ENCODE measurements at places on chromosomes 1 and 21.

- DNase-seq, result no peak
Measured at GRCh38 chr1:192906334-192906733, 97.5 kb downstream of the RGS2 start.

DNA sequence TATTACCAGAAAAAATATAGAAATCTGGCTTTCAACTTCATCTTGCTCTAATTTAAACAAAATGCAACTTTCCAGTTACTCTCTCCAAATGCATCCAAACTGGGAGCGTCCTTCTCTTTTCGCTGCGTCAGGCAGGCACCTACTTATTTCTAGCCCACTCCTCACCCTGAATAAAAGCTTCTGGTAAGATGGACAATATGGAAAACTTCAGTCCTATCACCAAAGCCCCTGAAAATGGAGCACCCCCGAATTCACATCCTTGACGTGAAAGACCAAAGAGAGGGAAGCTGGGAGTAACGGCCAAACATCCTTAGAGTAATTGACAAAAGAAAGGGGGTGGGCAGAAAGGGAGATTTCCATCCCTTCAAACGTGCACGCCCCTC is 5.5 kb upstream of the PROX1 start:
- DNase-seq, result no peak

GRCh38 chr1:71919811-71920509 is 362.4 kb downstream of the NEGR1 start:
- no peak for DNase-seq

- no peak for DNase-seq
Measured at GRCh38 chr1:195791796-195792195, 816.4 kb downstream of the KCNT2 start.

- DNase-seq, result no peak
Measured at GRCh38 chr1:22870201-22870871, 102.3 kb downstream of the LACTBL1 start.

DNA sequence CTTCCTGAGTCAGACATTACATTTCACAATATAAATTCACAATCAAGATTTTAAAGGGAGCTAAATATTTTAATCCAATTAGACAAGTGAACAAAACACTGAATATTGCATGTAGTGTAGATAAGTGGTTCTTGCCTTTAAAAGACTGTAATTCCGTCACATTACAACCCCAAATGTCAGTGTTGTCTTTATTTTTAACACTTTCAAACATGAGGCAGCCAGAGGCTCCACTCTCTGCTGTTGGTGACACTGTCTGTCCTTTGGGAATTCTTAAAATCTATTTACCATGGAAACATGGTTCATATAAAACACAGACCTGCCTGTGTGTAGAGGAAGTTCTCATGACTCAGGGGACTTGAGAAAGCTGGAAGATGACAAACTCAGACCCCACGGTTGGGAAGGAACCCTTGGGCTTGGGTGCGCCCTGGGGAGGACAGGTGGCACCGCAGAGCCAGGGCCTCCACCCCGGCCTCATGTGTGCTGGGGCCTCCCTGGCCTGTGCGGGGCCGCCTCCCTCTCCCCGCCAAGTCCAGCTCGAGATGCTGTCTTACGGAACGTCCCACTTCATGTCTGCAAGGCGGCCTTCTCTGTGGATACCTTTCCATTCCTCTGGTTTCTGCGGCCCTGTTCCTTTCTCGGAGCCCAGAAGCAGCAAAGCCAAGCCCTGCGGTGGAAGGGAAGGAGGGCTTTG is 239.0 kb downstream of the SDCCAG8 start:
- no peak for DNase-seq

DNA sequence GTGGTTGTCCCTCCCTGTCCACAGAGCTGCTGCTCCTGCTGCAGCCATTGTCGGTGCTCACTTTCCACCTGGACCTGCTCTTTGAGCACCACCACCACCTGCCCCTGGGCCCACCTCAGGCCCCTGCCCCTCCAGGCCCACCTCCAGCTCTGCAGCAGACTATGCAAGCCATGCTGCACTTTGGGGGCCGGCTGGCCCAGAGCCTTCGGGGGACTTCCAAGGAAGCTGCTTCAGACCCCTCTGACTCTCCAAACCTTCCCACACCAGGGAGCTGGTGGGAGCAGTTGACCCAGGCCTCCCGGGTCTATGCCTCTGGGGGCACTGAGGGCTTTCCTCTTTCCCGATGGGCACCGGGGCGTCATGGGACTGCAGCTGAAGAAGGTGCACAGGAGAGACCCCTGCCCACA is 5.9 kb downstream of the RUSC1 start:
- DNase-seq, result no peak

GRCh38 chr1:109812691-109813393 is 49.1 kb upstream of the EPS8L3 start:
- DNase-seq, result no peak

- DNase-seq, result no peak
Measured at GRCh38 chr1:55848906-55849305, 633.7 kb upstream of the USP24 start.

DNA sequence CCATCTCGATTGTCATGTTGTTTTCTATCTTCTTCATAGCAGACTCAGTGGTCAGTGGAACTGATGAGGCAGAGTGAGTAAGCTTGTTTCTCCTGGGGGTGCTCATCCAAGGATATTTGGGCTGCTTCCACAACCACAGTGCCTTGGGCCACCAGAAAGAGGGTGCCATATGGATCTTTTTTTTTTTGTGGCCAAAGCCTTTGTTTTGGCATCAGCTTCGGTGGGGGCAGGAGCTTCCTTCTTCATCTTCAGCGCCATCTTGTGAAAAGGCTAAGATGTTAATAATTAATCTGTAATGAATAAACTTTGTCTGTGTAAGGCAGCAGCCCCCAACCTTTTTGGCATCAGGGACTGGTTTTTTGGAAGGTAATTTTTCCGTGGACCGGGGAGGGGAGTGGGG is 6.6 kb upstream of the PLPP3 start:
- DNase-seq, result no peak

DNA sequence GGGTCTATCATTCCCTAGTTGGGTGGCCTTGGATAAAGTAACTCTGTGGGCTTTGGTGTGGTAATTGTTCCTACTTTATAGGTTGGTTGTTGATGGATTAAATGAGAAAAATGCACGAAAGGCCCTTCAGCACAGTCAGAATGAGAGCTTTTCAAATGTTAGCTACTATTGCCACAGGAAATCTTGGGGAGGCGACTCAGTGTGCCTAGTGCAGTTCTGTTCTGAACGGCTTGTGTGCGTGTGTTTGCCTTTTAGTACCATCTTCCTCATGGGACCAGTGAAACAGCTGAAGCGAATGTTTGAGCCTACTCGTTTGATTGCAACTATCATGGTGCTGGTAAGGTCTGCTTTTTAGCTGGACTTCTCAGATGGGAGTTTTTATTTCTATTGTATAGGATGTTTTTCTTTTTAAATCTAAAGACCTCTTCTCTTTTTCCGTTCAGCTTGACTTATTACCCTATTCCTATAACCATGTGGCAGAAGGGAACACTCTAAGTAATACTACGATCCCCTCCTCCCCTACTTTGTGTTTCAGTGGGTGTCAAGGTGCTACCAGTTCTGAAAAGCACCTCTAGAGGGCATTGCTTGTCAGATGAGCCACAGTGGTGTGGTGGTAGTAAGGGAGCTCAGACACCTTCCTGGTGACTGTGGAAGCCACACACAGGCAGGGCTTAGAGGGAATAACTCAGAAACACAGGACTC is 9.2 kb downstream of the SFT2D2 start:
- DNase-seq, result no peak

- no peak for DNase-seq
Measured at GRCh38 chr1:9449110-9449627, 90.1 kb upstream of the SLC25A33 start.

DNA sequence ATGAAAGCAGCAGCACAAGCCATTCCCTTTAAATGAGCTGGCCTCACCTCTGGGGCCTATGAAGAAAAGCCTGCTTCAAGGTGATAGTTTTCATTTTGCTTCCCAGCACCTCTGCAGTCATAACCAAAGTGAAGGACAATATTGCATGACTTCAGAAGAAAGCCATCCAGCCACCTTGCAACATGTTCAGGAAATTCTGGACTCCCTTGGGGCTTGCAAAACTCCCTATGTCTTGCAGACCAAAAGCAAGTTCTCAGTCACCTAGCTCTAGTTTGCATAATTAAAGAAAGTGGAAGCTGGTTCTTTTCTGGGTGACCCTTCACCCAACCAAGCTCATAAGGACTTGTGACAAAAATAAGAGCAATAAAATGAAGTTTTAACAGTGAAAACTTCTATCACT is 87.6 kb downstream of the GFI1 start:
- no peak for DNase-seq

DNA sequence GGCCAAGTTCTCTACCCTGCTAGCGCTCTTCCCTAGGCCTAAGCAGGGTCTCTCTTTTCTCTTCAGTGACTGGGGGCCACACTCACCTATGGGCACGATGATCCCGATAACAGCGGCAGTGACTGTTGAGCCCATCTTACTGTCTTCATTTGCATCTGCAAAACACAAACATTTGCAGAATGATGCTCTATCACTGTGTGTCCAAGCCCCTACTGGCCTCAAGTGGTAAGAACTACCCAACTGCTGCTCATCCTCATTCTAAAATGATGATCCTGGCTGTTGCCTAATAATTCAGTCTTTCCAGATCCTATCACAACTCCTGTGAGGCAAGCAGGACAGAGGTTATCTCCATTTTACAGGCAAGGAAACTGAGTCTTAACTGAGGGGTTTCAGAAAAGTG is 16.7 kb upstream of the MAGOH start:
- DNase-seq, result no peak

- DNase-seq, result no peak
Measured at GRCh38 chr1:156813750-156814570, 2.7 kb downstream of the SH2D2A start.

- no peak for DNase-seq
Measured at GRCh38 chr1:166876540-166876838, 425 bp upstream of the TADA1 start.

DNA sequence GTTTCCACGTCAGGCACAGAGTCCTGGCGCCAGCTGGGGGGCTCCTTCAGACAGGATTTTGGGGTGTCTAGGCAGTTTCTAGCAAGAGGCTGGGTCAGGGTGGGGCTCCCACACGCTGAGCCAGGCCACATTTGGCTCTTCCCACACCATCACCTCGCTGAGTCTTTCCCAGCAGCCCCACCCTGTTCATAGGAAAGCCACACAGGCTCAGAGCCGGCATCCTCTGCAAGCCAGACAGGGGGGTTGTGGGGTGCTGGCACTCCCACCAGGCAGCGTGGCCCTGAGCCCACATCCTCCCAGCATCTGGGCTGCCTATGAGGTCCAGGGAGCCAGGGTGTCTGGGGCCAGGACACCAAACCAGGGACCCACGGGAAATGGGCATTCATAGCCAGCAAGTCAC is 2.8 kb upstream of the GPR153 start:
- DNase-seq, result no peak

GRCh38 chr1:115277276-115277675 is 60.8 kb downstream of the NGF start:
- no peak for DNase-seq

- no peak for DNase-seq
Measured at GRCh38 chr1:109295712-109296415, 10.9 kb downstream of the MYBPHL start.

DNA sequence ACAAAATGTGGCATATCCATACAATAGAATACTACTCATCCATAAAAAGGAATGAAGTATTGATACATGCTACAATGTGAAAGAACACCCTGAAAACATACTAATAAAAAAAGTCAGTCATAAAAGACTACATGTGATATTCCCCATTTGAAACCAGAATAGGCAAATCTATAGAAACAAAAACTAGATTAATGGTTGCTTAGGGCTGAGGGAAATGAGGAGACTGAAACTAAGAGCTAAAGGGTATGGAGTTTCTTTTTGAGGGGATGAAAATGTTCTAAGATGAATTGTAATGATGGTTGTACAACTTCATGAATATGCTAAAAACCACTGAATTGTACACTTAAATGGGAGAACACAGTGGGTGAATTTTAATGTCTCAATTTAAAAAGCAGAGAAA is 50.9 kb downstream of the ACBD6 start:
- no peak for DNase-seq

- DNase-seq, result no peak
Measured at GRCh38 chr21:38822778-38823238, 17.1 kb downstream of the ETS2 start.

DNA sequence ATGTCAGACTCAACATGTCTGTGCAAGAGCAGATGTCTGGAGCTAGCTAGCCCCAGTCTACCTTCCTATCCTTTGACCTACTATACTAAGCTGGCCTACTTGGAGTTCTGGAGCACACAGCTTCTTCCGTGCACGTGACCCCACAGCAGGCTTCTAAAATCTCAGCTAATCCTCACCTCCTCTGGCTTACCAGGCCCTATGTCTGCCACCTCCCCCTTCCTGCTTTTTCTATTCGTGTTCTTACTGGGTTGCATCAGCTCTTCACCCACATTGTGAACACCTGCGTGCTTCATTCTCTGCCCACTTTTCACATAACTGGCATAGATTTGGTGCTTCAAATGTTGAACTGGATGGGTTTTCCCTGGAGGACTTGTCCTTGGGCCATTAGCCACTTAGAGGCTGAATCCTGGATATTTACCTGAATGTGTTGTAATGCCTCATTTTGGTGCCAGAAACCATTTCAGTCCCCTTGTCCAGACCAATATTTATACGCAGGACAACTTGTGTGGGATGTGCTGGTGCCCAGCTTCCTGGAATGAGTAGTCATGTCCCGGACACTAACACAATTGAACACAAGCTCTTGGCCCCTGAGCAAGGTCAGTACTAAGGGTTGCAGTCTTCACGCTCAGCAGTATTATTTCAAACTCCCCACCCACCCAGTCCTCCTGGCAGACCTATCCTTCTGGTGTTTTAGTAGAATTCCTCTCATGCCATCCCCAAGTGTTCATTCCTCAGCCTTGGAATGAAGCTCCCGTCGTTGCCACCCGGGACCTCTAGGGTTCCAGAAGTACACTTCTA is 24.0 kb downstream of the TENT5C start:
- DNase-seq, result no peak

- DNase-seq, result no peak
Measured at GRCh38 chr1:81619156-81619555, 181.6 kb upstream of the ADGRL2 start.

- no peak for DNase-seq
Measured at GRCh38 chr1:65084066-65084465, 63.9 kb upstream of the AK4 start.

- no peak for DNase-seq
Measured at GRCh38 chr1:95002540-95003432, 70.0 kb downstream of the ALG14 start.

DNA sequence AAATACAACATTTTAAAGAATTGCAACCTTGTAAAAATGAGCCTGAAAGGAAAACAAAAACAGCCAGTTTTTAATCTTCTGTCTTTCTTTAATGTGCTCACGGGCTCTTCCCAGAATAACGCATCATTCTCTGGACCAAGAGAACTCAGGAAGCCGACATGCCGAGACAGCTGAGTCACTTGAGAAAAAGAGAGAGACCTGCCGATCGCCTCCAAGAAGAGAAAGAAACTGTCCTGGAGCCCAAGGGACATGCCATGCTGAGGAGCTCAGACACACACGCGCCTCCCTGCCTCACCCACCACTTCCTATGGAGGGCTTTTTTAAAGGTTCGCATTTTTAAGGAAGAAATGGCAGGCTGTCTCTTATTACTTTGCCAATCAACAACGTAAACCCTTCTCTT is 176.4 kb downstream of the ZNF281 start:
- no peak for DNase-seq

Data from esophagus squamous epithelium (tissue), 5 donors.